Activated CD4-positive, alpha-beta T cell treated with anti-CD3 and anti-CD28 coated beads, Interleukin-2, amount 50 U/mL, for 48 hours (primary cell): ENCODE measurements at places on chromosomes 11 and 22.

GRCh38 chr11:124113890-124114289 lies 1.4 kb upstream of the VWA5A start:
- no peak for DNase-seq

DNA sequence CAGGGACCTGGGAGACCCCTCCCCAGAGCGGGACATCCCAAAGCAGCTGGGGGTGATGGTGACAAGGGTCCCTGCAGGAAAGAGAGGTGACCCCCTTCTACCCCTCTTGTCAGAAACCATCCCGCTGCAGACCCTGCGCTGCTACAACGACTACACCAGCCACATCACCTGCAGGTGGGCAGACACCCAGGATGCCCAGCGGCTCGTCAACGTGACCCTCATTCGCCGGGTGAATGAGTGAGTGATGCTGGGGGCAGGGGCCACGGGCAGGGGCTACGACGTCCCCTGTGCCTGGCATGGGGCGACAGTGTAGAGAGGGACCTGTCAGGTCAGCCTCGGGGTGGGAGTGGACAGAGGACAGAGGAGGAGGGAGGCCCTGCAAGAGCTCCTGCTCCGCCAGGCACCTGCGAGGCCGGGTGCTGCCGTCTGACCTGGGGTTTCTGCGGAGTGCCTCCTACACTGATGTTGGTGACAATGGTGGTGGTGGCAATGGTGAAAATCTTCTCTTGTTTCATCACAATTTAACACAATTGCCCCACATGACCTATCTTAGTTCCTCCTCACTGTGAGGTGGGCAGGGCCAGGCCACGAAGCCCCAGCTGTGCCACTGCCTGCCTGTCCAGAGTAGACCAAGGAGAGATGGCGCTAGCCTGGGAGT lies 9.8 kb downstream of the CSF2RB start:
- DNase-seq: no peak

DNA sequence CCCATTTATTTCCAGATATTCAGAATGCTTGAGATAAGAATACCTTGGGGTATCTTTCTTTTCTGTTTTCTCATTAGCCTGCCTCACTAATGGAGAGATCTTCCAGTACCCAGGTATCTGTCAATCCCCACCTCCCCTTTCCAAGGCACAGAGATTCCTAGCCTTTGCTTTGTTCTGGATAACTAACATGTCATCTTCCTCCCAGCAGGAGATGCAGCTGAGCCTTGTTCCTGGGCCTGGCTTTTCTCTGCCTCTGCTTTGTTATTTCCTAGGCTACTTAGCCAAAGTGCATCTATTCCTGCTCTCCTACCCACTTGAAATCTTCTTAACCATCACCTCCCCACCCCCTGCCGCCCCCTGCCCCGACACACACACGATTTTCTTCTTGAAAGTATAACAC lies 297.1 kb downstream of the NELL1 start:
- DNase-seq: no peak

- DNase-seq: no peak
Measured at GRCh38 chr11:16981651-16982194, 32.5 kb downstream of the PLEKHA7 start.

- DNase-seq: no peak
Measured at GRCh38 chr11:2480874-2481220, 36.0 kb downstream of the KCNQ1 start.

DNA sequence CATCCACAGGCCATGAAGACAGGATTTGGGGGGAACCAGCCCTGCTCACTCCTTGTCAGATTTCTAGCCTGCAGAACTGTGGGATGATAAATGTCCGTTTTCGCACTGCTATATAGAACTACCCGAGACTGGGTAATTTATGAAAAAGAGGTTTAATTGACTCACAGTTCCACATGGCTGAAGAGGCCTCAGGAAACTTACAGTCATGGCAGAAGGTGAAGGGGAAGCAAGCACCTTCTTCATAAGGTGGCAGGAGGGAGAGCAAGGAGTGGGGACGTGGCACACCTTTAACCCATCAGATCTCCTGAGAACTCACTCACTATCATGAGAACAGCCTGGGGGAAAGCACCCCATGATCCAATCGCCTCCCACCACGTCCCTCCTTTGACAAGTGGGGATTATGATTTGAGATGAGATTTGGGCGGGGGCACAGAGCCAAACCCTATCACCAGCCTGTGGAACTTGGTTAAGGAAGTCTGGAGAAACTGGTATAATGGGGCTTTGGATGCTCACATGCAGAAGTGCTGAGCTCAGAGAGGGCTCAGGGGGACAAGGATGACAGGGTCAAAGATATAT lies 50.7 kb downstream of the MYEOV start:
- DNase-seq: no peak

DNA sequence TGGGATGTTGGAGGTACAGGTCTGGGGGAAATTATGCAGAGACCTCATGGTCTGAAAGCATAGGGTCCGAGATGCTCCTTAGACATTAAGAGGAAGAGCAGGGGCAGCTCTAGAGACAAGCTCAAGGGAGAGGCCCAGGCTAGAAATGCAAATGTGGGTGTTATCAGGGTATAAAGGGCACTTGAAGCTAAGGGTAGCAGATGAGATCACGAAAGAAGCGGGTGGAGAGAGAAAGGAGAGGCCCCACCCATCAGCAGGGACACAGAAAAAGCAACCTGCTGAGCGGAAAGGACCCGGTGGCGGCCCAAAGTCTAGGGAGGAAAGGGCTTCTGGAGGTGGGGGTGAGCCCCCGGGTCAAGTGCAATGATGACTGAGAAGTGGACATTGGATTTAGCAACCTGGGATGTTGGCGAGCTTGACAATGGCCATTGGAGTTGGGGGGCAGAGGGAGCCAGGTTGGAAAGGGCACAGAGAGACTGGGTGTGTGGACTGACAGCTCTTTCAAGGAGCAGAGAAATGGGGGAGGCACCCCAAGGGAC lies 8.9 kb downstream of the TMPRSS6 start:
- DNase-seq: peak; percentile 52

DNA sequence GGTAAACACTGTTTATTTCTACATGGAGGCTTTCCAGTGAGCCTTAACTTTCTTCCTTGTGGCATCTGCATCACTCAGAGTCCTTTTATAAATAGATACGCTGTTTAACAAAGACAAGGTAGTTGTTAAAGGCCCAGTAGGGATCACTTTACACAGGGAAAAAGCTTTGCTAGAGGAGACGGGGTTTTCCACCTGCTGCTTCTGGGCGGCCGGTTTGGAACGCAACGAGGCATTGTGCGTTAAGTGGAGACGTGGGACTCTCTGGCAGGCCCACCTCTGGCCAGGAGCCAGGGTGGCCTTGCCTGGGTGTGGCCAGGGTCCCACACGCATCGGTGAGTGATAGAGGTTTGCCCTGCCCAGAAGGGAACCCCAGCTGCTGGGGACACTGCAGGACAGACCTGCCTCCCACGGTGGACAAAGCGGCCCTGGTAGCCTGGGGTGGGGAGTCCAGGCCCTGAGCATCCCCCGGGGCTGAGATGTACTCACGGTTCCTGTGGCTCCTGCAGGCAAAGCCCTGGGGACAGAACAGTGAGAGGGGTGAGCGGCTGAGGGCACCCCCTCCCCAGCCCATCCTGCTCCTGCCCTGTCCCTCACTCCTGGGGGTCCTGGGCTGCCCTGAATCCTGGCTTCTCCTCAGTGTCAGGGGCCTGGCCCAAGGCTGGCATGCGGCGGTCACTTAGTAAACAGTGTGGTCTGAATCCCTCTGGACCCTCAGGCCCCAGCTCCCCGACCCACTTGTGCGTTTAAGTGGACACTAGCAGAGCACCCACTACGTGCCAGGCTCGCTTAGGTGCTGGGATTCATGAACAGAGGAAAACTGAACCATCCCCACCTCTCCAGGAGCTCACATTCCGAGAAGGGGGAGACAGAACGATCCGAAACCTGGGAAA lies 4.2 kb downstream of the IL17REL start:
- no peak for DNase-seq

GRCh38 chr11:57379732-57380131 lies 1.2 kb downstream of the PRG3 start:
- no peak for DNase-seq

DNA sequence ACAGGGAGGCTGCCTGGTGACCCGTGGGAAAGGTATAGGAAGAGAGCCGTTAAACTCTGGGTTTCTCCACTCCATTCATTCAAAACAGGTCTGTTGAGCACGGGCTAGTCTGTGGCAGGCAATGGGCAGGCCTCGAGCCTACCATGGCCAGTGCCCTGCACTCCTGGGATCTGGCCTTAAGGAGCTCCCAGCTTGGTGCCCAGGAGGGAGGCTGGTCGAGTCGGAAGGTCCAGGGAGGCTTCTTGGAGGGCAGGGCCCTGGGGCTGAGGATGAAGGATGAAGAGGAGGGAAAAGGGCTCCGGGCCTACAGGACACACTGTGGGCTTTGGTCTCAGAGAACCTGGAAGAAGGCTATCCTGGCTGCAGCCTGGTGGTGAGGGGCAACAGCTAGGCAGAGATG lies 41.9 kb upstream of the MN1 start:
- DNase-seq: no peak

DNA sequence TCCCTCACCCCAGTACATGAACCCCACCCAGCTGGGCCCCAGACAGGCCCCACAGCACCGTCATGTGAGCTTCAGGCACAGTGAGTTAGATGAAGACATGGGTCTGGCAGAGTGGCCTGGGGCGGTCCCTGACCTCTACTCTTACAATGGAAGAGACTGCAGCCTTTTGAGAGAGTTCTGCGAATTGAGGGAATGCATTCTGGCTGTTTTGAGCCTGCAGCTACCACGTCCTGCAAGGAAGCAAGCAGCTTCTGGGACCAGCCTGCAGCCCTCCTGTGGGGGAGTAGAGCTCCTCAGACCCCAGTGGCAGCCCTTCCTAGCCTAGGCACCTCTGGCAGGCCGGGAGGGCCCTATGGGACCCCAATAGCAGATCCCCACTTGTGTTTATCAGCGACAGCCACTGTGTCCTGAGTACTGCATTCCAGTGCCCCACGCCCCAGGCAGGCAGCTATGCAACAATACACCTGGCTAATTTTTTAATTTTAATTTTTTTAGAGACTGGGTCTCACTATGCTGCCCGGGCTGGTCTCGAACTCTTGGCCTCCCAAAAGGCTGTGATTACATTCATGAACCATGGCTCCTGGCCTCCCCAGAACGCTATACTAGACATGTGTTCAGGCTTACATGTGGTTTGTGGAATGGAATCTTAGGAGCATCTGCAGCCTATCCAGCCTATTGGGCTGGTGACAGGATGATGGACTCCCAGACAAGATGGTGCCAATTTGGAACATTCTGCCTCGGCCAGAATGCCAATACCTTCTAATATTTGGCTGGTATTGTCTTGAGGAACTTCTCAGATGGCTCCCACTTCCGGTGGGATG lies 717 bp upstream of the SLC7A4 start:
- no peak for DNase-seq

GRCh38 chr11:80414181-80415165 lies 973.6 kb upstream of the TENM4 start:
- DNase-seq: no peak

DNA sequence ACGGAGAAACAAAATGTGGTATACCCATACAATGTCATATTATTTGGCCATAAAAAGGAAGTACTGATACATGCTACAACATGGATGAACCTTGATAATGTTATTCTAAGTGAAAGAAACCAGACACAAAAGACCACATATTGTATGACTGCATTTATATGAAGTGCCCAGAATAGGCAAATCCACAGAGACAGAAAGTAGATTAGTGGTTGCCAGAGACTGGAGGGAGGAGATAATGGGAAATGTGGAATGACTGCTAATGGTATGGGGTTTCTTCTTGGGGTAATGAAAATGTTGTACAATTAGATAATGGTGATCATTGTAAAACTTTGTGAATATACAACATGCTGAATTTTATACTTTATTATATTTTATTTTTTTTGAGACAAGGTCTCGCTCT lies 5.6 kb upstream of the SLC43A1 start:
- DNase-seq: no peak

- DNase-seq: no peak
Measured at GRCh38 chr11:20357150-20357549, 6.4 kb upstream of the HTATIP2 start.

GRCh38 chr11:30459821-30460220 lies 126.3 kb downstream of the MPPED2 start:
- DNase-seq: no peak

DNA sequence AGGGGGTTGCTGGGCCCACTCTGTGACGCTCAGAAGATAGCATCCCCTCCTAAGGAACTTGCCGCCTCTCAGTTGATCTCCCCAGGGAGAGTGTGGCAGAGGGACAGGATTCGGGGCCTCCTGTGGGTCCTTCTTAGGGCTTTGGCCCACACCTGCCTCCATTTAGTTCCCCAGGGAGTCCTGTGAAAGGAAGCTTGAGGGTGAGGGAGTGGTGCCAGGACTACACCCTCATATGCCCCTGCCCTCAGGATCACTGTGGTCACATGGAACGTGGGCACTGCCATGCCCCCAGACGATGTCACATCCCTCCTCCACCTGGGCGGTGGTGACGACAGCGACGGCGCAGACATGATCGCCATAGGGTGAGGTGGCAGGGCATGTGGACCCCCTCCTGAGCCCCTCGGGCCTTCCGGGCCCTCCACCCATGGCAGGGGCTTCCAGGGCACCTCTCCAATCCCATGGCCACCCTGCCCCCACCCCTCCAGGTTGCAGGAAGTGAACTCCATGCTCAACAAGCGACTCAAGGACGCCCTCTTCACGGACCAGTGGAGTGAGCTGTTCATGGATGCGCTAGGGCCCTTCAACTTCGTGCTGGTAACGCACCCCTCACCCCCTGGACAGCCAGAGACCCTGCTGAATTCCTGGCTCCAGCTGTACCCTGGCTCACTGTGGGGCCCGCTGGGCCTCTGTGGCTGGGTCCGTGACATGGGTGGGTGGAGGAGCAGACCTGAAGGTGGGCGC lies 3.5 kb downstream of the INPP5J start:
- DNase-seq: no peak

GRCh38 chr11:44110231-44110679 lies 14.8 kb downstream of the EXT2 start:
- peak; percentile 68 for DNase-seq

DNA sequence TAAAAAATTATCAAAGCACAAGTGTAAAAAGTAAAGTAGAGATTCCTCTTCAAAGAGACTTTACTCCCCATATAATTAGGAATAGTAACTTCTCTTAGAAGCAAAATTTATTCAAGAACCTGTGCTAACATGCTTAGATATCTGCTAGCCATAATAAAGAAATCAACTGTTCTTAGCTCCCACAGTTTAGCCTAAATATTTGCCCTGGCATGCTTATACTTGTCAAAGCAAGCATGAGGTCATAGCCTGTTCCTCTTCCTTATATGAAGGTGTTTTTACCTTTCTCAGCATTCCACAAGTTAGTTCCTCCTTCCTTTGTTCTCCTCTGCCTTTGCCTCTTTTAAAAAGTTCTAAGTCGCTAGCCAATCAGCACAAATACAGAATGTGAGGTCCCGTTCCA lies 30.3 kb downstream of the RIC3 start:
- no peak for DNase-seq

- no peak for DNase-seq
Measured at GRCh38 chr11:105799263-105799662, 189.4 kb downstream of the GRIA4 start.

GRCh38 chr22:39649500-39650089 lies 79.0 kb downstream of the CACNA1I start:
- DNase-seq: no peak

- DNase-seq: peak; percentile 6
Measured at GRCh38 chr11:124481365-124482323, 36.1 kb upstream of the OR8B8 start.

- no peak for DNase-seq
Measured at GRCh38 chr11:18367431-18367830, 26.9 kb upstream of the LDHA start.
